Stimulated activated CD4-positive, alpha-beta T cell treated with anti-CD3 and anti-CD28 coated beads, Interleukin-15, amount 100 ng/mL, for 1 hour (primary cell): ENCODE measurements at places on chromosomes 12 and 14.

DNA sequence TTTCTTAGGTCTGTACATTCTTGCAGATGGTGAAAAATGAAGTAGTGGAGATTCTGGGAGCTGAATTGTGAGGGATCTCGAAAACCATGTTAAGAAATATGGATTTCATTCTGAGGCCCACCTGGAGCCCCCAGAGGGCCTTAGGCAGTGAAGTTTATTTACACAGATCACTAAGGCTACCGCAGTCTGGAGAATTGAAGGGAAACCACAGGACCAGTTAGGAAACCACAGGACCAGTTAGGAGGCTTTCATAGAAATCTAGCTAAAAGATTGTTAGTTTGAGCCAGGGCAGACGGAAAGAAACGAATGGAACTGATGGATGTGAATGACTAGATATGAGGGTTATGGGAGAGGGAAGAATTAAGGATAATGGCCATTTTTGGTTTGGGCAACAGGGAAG lies 7.2 kb downstream of the CBLN3 start:
- DNase-seq, result no peak

- DNase-seq, result no peak
Observed at GRCh38 chr12:67649261-67649569, 670 bp downstream of the DYRK2 start.

GRCh38 chr12:92988622-92989130 lies 59.6 kb upstream of the EEA1 start:
- DNase-seq, result no peak

GRCh38 chr12:109329686-109330085 lies 18.0 kb upstream of the MYO1H start:
- DNase-seq, result no peak

GRCh38 chr12:67280088-67280487 lies 10.9 kb downstream of the CAND1 start:
- DNase-seq, result no peak

GRCh38 chr14:101233021-101233366 lies 328.3 kb upstream of the DIO3 start:
- no peak for DNase-seq

- DNase-seq, result no peak
Observed at GRCh38 chr12:91176915-91177314, 5.7 kb downstream of the DCN start.

- no peak for DNase-seq
Observed at GRCh38 chr12:80170915-80171314, 71.6 kb downstream of the OTOGL start.

DNA sequence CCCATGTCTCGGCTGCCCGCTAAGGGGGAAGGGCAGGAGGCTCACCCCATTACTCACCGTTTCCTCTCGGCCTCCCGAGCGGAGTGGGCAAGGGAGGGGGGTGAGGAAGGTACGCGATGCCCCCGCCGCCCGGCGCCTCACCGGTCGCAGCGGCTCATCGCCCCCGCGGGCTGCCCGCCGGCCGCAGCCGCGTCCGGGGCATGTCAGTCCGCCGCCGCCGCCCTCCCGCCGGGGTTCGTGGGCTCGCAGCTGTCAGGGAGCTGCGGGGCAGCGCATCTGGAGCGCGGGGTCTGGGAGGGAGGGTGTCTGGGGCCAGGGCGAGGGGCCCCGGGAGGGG lies 461 bp downstream of the SLC8A3 start:
- DNase-seq, result no peak

GRCh38 chr14:71487941-71488340 lies 444.3 kb upstream of the RGS6 start:
- DNase-seq, result no peak

GRCh38 chr14:100261621-100262020 lies 22.7 kb downstream of the YY1 start:
- no peak for DNase-seq

- DNase-seq, result no peak
Observed at GRCh38 chr14:94079891-94080620, 946 bp downstream of the DDX24 start.

DNA sequence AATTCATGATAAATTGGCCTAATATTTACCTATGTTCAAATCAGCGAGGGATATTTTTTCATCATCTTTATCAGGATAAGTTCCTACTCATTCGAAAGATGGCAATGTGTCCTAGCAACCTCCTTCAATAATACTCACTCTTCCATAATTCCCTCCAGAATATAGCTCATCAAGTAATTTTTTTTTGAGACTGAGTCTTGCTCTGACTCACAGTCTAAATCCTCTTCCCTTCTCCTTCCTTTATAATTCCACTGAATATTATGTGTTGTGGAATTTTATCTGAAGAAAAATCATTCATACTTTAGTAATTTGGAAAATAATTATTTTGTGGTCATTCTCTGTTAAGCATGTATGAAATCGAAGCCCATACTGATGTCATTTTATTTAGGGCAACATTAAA lies 663.8 kb downstream of the FLRT2 start:
- DNase-seq, result no peak

GRCh38 chr14:97267509-97267908 lies 470.3 kb downstream of the VRK1 start:
- no peak for DNase-seq

- DNase-seq, result no peak
Observed at GRCh38 chr12:20000229-20000849, 368.0 kb upstream of the PDE3A start.

DNA sequence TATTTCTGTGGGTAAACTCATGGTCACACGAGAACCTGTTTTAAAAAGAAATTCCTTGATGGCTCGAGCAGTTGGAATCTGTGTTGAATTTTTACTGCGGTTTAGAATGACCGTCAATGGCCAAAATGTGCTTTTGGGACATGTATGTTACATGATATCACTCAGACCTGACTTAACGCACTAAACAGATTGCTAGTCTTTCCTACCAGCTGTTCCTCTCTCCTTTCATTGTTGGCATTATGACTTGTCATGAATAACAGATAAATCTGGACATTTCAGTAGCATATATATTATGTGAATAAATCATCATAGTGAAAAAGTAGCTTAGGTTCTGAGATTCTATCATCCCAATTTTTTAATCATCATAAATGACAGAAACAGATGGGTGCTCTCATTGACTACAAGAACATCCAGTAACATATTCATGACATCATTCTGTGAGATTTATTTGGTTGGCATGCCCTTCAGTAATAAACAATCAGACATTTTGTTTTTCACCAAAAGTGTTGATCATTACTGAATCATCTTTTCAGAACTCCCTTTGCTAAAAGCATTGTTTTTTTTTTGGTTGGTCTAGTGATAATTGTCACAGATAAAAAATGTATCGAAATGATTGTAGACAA lies 57.9 kb upstream of the NAV3 start:
- no peak for DNase-seq

DNA sequence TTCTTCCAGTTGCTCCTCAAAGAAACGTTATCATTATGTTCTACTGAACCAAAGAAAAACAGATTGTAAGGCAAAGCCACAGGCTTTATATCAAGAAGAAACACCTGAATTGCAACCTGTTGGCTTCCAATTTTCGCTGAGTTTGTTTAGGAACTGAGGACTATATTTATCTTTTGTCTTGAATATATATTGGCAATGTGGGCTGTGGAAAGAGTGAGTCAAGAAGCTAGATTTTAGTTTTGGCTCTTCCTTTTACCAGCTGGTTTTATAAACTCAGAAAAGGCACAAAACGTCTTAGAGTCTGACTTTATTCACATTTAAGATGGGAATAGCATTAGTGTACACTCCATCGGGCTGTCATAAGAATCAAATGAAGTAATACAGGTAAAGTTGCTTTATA lies 10.4 kb upstream of the PTHLH start:
- no peak for DNase-seq

DNA sequence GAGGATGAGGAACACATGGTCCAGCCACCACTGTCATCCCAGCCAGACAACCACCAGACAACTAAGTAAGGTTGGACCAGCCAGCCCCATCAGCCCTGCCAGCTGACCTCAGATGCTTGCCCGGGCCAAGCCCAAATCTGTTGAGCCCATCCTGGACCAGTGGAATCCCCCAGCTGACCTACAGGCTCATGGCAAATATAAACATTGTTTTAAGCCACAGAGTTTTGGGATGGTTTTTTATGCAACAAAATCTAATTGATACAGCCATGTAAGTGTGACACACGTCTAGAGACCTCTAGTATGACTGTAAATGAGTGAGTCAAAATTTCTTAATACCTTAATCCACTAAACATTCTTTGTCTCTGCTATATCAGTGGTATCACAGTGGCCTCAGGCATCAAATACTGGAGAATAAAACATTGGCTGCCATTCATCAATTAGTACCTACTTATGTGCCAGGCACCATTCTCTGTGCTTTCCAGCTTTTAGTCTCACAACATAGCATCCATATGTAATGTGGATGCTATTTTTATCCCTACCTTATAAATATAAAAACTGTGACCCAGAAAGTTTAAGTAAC lies 24.2 kb upstream of the NT5DC3 start:
- no peak for DNase-seq

DNA sequence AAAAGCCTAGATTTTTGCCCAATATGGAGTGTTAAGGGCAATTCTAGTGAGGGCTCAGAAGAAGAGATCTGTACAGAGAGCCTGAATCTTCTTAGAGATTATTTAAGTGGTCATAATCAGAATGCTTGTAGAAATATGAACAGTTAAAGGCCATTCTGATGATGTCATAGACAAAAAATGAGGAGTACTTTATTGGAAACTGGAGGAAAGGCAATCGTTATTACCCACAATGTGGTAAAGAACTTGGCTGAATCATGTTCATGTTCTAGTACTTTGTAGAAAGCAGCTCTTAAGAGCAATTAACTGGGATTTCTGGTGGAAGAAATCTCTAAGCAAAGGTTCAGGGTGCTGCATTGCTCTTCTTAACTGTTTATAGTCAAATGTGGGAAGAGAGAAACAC lies 36.4 kb upstream of the SYT10 start:
- DNase-seq, result no peak

GRCh38 chr14:75689012-75689411 lies 28.0 kb downstream of the TTLL5 start:
- DNase-seq, result no peak

DNA sequence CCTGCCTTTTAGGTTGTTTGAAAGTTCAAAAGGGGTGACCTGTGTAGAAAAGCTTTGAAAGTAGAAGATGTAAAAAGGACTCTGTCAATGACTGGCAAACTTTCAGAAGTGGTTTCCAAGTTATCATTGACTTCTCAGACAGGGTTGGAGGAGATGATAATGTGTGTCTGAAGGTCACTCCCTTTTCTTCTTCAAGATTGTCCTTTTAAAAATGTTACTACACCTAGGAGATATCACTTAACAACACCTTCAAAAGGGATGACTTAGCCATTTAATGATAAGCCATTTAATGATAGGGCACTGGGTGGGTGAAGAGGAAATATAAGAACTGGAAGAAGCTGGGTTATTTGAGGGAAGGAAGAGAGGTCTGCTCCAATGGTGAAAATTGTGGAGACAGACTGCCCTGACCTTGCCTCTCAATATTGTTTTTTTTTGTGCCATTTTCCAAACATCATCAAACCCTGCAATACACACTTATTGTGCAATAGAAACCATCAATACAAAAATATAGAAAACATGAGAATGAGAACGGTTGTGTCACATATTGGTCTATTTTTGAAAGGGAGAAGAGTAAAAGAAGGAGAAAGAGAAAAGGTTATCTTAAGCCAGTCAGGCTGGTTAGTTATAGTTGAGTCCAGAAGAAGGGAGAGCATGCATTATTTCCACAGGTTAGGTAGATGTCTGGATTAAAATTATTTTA lies 38.8 kb downstream of the BEST3 start:
- DNase-seq, result no peak

- DNase-seq, result no peak
Observed at GRCh38 chr12:32470936-32471470, 71.6 kb downstream of the FGD4 start.

GRCh38 chr14:23555533-23555881 lies 564 bp upstream of the THTPA start:
- DNase-seq, result no peak

GRCh38 chr12:25455696-25456095 lies 97.4 kb downstream of the LMNTD1 start:
- no peak for DNase-seq

- DNase-seq, result no peak
Observed at GRCh38 chr14:65853407-65853955, 441.0 kb downstream of the FUT8 start.
